ENCODE measurements at places on chromosomes 7 and 10.

DNA sequence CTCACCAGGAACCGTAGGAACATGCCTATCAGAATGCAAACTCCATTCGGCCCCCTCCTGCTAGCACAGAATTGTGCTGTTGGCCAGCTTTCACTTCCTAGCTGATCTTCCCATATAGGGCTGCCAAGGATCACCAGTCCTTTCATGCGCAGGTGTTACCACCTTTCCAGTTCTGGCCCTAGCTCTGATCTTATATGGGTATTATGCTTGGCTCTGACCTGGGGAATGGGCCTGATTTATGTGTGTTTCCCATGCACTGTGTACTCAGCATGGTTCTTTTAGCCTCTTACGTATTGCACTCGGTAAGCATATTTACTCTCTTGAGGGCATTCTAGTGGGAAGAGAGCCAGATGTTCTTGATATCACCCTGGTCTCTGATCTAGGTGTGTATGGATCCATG lies 11.1 kb downstream of the SLC35G1 start:
- H3K4me3 ChIP-seq, result no peak overlapping the region
- H3K27ac ChIP-seq, result no peak overlapping the region
- no peaks in the 10 kb centered on the region for H3K36me3 ChIP-seq
- H3K4me1 ChIP-seq, result no peaks in the 10 kb centered on the region
- no peak for DNase-seq

GRCh38 chr7:6252341-6252746 lies 20.1 kb downstream of the CYTH3 start:
- H3K4me3 ChIP-seq, result no peak overlapping the region
- no peaks in the 10 kb centered on the region for H3K27me3 ChIP-seq
- H3K4me1 ChIP-seq, result peaks cover 17% of the 10 kb centered on the region
- DNase-seq, result no peak

- H3K27ac ChIP-seq, result no peak overlapping the region
- H3K4me3 ChIP-seq, result no peak overlapping the region
- no peak for DNase-seq
- no peaks in the 10 kb centered on the region for H3K4me1 ChIP-seq
- no peaks in the 10 kb centered on the region for H3K27me3 ChIP-seq
Measured at GRCh38 chr7:155750255-155751125, 61.8 kb downstream of the SHH start.

GRCh38 chr10:83089335-83089734 lies 1050.0 kb upstream of the GHITM start:
- no peak overlapping the region for H3K27ac ChIP-seq
- no peak for DNase-seq
- no peaks in the 10 kb centered on the region for H3K27me3 ChIP-seq
- no peak overlapping the region for H3K4me3 ChIP-seq
- no peaks in the 10 kb centered on the region for H3K36me3 ChIP-seq
- no peaks in the 10 kb centered on the region for H3K4me1 ChIP-seq

- no peak overlapping the region for H3K4me3 ChIP-seq
- H3K4me1 ChIP-seq, result no peaks in the 10 kb centered on the region
- no peaks in the 10 kb centered on the region for H3K36me3 ChIP-seq
- H3K27ac ChIP-seq, result no peak overlapping the region
- DNase-seq, result no peak
- H3K27me3 ChIP-seq, result 0 out of 2 replicates have a peak, but pooled peaks cover 1% of the 10 kb centered on the region
Measured at GRCh38 chr10:23892296-23892695, 316.6 kb upstream of the KIAA1217 start.

GRCh38 chr10:61899663-61899996 lies 1.9 kb upstream of the ARID5B start:
- H3K4me3 ChIP-seq, result peak overlapping the region; percentile 97
- no peak for DNase-seq
- no peaks in the 10 kb centered on the region for H3K36me3 ChIP-seq
- H3K27ac ChIP-seq, result peak overlapping the region; percentile 99

- no peaks in the 10 kb centered on the region for H3K4me1 ChIP-seq
- no peak for DNase-seq
- no peak overlapping the region for H3K4me3 ChIP-seq
- no peak overlapping the region for H3K27ac ChIP-seq
- H3K27me3 ChIP-seq, result no peaks in the 10 kb centered on the region
Measured at GRCh38 chr10:60914690-60915141, 29.3 kb downstream of the RHOBTB1 start.

Data from Caco-2 (cell line).